NK-92 treated with Interleukin-12 subunit alpha and Interleukin-12 subunit beta, amount 100 ng/mL, for 24 hours (cell line): ENCODE measurements at places on chromosomes 5 and 9.

- DNase-seq, result no peak
Measured at GRCh38 chr5:180523629-180524466, 29.7 kb downstream of the CNOT6 start.

GRCh38 chr9:21589344-21590056 lies 107.4 kb upstream of the IFNE start:
- no peak for DNase-seq

DNA sequence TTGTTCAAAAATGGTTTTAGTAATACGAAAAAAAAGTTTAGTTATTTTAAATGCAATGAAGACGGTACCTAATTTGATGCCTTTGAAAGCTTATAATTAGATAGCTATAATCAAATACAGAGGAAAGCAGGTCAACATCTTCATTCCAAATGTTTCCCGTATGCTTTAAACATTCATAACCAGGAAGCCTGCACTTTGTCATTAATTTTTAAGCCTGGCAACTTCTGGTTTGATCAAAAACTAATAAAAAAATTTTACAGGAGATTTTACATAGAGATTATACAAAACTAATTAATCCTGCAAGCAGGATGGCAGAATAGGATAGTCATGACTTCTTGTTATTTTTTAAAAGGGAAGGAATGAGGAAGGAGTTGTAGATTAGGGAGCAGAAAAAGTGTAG lies 353.0 kb downstream of the FBXL17 start:
- no peak for DNase-seq

- DNase-seq, result no peak
Measured at GRCh38 chr5:175887463-175887862, 16.1 kb downstream of the CPLX2 start.

- no peak for DNase-seq
Measured at GRCh38 chr5:77590347-77590746, 48.2 kb downstream of the OTP start.

GRCh38 chr9:31597977-31598376 lies 786.5 kb upstream of the ACO1 start:
- DNase-seq, result no peak

DNA sequence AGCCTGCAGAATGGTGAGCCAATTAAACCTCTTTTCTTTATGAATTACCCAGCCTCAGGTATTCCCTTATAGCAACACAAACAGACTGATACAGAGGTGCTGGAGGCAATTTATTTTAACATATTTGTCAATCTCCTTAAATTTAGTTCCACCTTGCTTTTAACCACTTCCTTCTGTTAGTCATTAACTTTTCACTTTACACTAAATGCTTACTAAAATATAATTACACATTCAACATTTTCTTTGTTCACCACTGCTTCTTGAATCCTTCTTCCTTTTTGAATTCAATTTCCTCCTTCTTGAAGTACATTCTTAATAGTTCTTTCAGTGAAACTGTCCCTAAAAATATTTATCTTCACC lies 39.4 kb downstream of the LYRM7 start:
- DNase-seq, result no peak

DNA sequence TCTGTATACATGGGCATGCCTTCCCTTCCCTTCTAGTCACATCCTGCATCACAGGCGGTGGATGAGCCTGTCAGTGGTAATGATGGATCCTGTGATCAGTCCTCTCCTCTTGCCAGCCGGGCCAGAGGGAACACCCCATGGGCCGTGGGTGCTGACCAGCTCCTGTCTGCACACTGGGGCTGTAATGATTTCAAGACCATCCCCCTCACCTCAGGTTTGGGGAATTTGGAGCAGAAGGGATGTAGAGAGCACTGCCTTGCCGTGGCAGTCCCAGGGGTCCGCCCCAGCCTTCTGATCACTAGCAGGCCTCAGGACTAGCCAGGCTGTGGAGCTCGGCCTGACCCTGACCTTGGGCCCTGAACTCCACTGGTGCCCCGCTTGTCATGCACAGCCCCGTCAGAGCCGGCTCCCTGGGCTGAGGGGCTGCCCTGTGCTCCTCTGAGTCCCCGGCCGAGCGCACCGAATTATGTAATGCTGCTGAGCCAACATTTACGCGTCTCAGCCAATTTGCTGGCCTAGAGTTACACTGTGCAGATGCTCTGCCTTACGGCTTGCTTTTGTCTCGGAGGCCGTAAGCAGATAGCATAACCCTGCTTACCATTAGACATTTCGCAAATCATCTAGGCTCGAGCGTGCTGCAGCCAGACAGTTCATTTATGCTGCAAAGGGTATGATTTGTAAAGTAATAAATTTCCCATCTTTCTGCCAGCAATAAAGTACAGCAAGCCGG lies 155.3 kb downstream of the MACROH2A1 start:
- no peak for DNase-seq

DNA sequence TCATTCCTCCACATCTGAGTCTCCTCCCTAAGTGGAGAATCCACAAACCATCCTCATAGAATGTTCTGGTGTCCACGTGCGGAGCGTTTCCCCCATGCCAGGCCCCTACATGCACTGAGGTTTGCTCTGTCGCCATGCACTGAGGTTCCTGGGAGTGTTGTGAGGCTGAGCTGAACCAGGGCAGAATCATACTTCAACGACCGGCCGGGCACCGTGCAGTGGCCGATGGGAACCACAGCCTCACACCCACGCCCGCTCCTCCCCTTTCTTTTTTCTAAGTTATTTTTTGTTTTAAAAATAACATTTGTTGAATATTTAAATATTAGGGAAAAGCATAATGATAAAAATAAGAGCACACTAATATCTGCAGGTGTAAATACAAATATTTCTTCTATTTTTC lies 260.4 kb upstream of the IRX4 start:
- DNase-seq, result no peak
